ENCODE measurements at places on chromosomes 6 and 20.

DNA sequence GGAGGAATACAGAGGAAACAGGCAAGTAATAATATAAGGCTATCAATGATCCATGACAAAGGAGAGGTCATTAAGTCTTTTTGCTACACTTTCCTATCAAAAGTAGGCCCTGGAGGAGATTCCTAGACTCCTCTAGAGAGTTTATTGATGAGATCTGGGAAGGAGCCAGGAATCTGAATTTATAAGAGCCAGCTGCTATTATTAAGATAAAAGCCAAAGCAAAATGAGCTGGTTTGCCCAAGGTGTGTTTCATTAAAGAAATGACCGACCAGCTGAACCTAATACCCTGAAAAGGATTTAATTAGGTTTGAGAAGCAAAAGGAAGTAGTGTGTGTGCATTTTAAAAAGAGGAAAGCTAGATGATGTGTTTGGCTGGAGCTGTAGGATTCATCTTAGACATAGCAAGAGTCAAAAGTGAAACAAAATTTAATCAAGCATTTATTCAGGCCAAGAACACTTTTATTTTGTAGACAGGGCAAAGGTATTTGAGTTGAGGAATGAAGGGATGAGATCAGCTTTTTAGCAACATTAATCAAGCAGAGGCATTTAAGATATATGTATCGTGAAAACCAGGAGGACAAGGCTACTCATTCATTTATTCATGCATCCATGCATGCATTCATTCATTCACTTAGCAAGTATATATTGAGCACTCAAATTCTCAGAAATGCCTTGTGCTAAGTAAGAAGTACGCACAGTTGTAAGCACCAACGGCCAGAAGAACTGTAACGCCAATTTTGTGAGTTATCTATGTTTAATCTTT is 43.5 kb upstream of the SCAF8 start:
- no peak for DNase-seq

DNA sequence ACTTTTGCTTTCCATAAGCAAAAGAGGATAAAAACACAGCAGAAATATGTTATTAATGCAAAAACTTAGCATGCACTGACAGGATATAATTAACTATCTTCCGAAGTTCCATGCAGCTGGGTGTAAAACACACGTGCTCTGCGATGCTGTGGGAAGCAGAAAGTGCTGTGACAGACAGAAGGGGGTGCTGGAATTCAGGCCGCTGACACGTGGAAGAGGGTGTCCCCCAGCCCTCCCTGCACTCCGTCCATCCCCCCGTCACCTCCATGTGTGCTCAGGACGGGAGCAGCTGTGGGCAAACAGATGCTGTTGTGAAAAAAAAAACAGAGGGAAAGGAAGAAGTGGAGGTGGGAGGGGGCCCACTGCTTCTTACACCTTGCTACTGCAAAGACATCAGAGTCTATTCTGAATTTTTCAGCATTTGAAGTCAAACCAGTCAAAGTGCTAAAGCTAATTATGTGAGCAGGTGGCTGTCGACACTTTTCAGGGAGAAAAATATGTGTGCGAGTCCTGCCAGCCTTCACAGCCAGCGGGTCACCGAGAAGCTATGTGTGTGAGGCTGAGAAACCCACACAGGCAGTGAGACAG is 175.9 kb upstream of the AFDN start:
- no peak for DNase-seq

GRCh38 chr6:46291275-46291633 is 120.5 kb upstream of the ENPP5 start:
- no peak for DNase-seq

DNA sequence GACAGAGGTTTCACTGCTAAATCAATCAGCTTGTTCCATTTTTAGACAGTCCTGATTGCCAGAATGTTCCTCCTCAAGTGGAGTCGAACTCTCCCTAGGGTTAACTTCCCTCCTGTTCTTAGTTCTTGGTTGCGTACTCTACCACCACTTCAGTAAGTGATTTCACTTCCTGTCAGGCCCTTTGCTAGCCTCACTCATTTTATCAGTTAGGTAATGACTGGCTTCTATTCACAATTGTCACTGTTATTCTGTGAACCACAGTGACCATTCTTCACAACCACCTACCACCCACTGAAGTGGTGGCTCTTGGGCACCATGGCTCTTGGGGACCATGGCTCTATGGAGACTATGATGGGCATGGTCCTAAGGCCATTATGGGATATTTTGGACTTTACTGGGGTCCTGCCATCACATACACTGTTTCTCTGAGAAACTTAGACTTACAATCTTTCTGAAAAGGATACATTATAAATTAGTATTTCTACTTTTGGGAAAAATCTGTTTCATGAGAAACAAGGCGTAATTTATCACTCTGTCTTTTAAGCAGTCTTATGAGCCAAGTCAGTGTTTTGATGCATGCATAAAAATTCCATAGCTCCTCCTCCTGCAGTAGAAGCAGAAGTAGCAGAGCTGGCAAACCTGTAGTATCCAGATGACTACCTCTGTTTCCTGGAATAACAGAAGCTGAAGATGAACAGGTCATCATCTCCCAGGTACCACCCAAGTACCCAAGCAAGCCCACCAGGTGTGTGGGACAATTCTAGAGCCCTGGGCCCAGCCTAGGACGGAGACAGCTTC is 66.3 kb downstream of the ATXN1 start:
- DNase-seq: no peak

GRCh38 chr6:1285556-1285955 is 26.3 kb upstream of the FOXQ1 start:
- DNase-seq: no peak

DNA sequence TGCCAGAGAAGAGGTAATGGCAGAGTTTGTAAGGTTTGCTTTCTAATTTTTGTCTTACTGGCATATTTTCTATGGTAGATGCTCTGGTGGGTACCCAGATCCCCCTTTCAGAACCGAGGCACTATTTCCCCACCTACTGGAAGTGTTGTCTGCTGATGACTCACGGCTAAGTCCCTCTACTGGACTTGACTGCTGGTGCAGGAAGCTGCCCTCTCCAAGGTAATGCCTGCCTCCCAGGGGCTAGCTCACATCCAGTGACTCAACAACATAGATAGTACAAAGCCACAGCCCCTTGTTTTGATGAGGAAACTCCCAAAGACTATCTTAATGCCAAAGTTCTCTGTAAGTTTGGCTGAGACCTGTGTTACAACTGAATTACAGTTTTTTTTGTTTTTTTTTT is 285.4 kb upstream of the FLRT3 start:
- DNase-seq: no peak

GRCh38 chr20:62766716-62767115 is 29.6 kb upstream of the MRGBP start:
- DNase-seq: no peak

GRCh38 chr6:139927236-139927635 is 552.8 kb upstream of the CITED2 start:
- no peak for DNase-seq

DNA sequence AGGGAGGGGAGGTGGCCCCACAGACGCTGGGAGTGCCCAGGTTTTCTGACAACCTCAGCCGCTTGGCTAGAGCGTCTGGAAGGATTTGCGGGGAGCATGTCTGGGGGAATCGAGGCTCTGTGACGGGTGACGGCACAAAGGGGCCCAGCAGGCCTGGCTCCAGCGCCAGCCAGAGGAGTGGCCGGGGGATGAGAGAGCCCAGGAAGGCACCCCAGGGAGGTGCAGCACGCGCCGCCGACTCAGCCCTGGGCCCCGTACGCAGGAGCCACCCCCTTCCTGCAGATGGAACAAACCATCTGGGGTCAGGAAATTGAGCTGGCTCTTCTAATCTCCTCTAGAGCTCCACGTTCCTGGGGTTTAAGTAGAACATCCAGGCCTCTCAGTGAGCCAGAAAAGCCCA is 5.9 kb upstream of the SLCO4A1 start:
- DNase-seq: no peak

All from activated CD8-positive, alpha-beta memory T cell treated with anti-CD3 and anti-CD28 coated beads for 1 hour (primary cell).